Inflammatory macrophage (primary cell): ENCODE measurements at places on chromosomes 6 and 20.

GRCh38 chr6:157607317-157608109 lies 215.5 kb upstream of the SNX9 start:
- DNase-seq, result no peak

DNA sequence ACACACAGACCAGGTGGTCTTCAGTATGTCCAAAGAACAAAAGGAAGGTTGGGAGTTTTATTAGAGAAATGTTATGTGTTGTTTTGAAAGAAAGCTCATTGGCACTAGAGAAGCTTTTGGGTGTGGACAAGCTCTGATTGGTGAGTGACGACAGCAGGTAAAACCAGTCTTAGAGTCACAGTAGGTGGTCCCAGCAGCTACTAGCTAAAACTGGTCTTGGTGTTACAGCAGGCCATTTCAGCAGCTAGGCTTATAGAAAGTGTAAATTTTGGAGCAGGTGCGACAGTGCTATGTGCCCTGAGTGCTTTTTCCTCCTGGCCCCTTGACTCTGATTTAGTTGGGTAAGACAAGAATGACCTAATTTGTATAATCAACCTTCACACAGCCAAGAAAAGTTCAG lies 3.6 kb downstream of the CLDN20 start:
- no peak for DNase-seq

DNA sequence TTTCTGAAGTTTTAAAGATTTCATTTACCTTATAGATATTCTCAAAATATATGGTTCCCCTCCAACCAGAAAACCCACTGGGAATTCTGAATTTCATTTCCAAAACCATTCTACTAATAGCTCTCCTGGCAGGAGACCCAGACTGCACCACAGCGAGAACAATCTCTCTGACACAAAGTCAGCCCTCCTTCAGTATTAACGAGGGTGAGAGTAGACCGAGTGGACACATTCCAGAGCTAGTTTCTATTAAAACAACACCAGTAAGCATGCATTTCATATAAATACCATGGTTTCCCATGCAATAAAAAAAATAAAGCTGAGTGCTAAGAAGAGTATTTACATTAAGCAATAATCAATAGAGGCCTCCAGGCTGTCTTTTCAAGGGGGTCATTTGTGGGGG lies 899.6 kb upstream of the SLC35B3 start:
- no peak for DNase-seq

GRCh38 chr6:74826263-74826662 lies 379.6 kb downstream of the COL12A1 start:
- DNase-seq, result no peak

DNA sequence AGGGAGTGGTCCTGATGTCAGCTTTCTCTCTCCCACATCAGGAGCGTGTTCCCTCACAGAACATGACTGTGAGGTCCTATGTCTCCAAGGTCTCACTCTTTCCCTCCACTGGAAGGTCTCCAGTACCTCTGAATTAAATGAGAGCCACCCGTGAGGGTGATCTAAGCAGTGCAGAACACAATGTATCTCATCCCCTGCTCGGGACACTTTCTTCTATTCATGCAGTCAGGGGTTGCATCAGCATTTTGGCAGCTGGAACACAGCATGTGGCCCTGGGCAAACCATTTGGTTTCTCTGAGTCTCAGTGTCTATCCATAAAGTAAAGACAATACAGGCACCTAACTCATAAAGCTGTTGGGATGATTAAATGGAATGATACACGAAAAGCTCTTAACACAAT lies 34.2 kb downstream of the MAFB start:
- DNase-seq, result no peak

DNA sequence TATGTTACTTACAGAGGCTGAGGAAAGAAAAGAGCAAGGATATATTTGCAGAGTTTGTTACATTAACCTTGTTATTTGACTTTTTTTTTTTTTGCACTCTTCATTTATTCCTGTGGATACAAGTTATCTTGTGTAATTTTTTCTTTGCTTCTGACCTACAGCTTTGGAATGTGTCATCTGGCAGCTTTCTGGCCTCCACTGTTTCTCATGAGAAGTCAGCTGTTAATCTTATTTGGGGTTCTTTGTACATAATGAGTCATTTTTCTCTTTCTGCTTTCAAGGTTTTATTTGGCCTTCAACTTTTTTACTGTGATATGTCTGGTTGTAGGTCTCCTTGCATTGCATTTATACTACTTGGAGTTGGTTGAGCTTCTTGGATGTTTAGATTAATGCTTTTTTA lies 333.4 kb downstream of the SMOC2 start:
- DNase-seq, result no peak

GRCh38 chr6:162173466-162173865 lies 554.1 kb downstream of the PRKN start:
- DNase-seq, result peak; percentile 70

GRCh38 chr20:9454791-9455190 lies 59.6 kb upstream of the LAMP5 start:
- peak; percentile 21 for DNase-seq

DNA sequence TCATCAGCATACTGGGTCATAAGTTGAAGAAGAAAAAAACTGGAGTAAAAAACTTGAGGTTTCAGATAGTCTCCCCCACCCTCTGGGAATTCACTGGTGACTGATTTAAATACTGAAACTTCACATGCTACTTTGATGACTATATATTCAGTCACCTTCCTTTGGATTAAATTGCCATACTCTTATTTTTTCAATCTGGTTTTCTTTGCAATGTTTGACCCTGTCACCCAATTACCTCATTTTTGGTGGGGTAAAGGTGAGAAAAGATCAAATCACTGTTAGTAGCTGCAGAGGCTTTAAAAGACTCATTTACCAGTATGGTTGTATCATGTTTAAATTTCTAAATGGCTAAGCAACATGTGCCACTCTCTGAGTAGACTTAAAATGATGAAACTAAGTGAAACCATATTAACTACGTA lies 862.7 kb upstream of the FLRT3 start:
- no peak for DNase-seq

DNA sequence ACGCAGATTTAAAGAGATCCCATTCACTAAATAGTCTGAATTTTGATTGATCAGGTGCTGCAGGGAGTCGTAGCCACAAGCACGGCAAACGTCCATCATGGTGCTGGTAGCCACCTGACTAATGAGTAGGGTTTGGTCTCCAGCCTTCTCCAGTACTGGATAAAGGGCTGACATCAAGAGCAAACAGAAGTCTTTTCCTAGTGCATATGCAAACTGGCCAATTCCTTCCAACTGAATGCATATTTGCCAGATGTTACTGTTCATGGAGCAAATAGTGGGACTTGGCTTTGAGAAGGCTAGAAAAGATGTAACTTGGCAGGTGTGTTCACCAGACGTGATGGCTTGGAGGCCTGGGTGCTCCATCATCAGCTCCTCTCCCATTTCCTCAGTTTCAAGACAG lies 21.6 kb downstream of the TTI1 start:
- no peak for DNase-seq

DNA sequence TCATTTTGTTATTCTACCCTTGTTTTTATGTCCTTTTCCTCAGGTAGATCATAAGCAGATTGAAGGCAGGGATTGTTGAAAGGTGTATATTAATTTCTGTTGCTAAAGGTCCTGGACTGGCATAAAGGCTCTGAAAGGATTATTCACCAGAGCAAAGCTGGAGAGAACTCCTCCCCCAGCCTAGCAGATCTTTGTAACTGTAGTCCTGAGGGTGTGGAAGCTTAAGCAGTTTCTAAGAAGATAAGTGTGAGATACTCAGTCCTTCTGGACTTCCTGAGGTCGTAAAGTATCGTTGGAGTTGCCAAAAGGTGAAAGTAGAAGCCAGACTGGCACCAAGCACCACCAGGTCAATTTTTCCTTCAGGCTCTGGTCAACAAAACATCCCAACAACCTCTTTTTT lies 24.2 kb downstream of the CGA start:
- no peak for DNase-seq

GRCh38 chr6:136290410-136291010 lies 864 bp upstream of the BCLAF1 start:
- DNase-seq, result peak; percentile 75

DNA sequence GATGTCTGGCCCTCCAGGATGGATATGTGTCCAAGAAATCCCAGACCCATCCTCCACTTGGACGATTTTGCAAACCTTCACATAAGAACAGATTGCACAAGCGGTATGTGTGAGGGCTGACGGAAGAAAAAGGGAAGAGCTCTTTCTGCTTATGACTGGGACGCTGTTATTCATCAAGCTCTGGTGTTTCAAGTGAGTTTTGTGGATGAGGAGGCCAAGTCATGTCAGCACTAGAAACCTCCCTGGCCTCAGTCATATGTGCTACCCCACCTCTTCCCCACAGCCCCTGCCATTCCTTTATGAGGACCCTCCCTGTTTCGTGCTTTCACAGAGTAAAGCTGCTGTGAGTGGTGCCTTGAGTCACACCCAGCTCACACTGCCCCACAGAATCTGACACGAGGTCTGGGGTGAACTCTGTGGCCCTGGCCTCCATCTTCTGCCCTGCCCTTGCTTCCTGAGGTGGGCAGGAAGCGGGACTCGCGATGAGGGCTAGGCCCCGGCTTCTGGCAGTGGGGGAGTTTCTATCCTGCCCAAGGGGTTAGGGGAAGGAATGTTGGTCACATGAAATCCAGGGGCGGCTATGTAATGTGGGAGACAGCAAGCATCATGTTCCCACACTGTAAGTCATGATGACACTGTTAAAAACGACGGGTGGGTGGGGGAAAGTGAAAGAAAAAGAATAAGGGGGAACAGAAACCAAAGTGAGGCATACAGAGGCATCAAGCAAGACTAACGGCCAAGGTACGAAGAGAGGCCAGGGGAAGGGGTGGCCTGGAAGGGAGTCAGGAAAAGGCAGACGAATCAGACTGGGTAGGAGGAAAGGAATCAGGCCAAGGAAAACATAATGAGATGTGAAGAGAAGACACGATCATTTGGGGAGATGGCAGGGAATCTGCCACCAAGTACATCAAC lies 78.1 kb downstream of the PRDM1 start:
- peak; percentile 94 for DNase-seq

DNA sequence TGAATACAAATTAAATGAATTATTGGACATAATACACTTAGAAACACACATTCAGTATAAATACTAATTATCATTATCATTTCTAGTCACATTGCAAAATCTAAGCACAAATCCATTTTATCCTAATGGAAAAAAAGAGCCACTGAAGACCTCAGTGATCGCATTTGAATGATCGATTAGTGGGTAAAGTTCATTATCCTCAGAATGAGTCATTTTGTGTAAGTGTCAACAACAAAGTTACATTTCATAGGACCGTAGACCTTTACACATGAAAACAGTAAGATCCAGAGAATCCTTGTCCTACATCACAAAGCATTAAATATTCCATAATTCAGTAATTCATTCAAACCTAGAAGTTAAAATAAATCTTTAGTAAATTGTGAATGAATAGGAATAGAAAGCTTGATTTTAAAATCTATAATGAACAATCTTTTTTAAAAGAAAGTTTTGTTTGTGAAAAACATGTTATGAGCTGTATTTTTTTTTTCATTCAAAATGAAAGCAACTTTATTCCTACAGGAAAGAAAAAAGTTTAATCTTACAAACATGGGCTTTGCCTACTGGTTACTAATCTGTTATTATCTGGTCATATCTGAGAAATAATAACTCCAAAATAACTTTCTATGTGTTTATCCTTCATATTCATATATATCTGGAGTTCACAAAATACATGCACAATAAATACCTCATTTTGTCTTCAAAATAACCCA lies 33.7 kb downstream of the ROS1 start:
- DNase-seq, result no peak

DNA sequence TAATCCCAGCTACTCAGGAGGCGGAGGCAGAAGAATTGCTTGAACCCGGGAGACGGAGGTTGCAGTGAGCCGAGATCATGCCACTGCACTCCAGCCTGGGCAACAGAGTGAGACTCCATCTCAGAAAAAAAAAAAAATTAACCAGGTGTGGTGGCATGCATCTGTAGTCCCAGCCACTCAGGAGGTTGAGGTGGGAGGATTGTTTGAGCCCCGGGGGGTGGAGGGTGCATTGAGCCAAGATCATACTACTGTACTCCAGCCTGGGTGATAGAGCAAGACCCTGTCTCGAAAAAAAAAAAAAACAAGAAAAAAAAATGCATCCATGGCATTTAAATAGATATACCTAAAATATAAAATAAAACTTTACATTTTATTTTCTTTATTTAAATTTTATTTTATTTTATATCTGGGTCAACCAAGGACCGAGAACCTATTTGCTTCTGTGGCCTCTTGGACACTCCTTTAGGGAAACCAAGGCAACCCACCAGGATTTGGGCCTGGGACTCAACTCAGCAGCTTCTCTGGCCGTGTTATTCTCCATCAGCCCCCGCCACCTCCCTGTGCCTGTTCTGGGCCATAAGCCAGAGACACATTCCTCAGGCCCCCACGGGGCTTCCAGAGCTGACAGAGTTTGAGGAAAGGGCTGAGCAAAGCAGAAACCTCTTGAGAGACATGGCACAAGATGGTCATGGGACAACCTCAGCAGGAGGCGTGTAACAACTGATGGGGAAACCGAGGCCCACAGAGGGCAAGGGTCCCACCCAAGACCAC lies 6.2 kb downstream of the SNTA1 start:
- no peak for DNase-seq

GRCh38 chr6:130041594-130041993 lies 23.2 kb downstream of the L3MBTL3 start:
- DNase-seq, result no peak

DNA sequence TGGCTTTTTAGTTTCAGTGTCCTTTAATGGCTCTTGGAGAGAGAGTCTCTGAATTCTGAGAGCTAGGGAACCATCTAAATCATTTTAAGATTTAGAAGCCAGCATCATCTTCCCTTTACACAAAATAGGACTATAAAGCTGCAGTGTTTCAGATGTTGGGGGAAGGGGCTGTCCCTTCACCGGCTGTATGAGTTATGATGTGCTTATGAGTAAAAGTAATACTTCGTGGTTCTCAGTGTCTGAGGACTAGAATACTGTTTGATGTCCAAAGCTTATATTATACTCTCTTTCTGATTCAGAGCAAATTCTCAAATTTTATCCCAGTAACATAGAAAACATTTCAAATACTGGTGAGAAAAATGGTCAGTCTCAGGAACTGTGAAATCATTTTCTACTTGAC lies 63.5 kb upstream of the FAM8A1 start:
- no peak for DNase-seq

- peak; percentile 79 for DNase-seq
These were observed 26.5 kb downstream of the CD109 start for GRCh38 chr6:73722318-73723060.

- no peak for DNase-seq
These were observed 86.8 kb downstream of the PLG start for GRCh38 chr6:160788806-160789205.

- DNase-seq, result no peak
These were observed 191.5 kb downstream of the SOD2 start for GRCh38 chr6:159501558-159501957.

DNA sequence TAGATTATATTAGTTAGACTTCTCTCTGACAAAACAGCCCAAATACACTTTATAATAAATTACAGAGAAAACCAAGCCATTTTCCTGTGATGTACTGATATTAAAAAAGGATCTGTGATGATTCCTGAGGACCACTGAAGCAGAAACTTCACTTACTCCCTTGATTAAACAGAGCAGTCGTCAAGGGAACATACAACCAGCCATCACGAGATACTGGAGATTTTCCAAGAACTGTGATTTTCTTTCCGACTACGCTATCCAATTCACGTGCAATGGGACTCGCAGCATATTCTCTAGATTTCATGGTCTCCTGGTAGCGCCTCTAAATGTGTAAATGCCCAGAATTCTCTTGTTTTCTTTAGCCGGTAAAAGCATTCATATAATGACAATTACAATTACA lies 377.4 kb downstream of the PHF3 start:
- DNase-seq, result no peak
